Neural progenitor cell (in vitro differentiated cells): ENCODE measurements at places on chromosomes 1 and 21. TPM values are rescaled to one million over a fixed set of nuclear protein-coding genes. Genes with fewer than 3 reads are reported as not detected.
A peak's percentile ranks its signal among the peaks of the same experiment; 100 is the strongest.

GRCh38 chr1:169060043-169060722 is 46.3 kb upstream of the ATP1B1 start:
- no peak for DNase-seq

GRCh38 chr1:41714638-41715389 is 203.9 kb downstream of the HIVEP3 start:
- no peak for DNase-seq

GRCh38 chr1:62110198-62110817 is 84.3 kb upstream of the L1TD1 start:
- DNase-seq: no peak

DNA sequence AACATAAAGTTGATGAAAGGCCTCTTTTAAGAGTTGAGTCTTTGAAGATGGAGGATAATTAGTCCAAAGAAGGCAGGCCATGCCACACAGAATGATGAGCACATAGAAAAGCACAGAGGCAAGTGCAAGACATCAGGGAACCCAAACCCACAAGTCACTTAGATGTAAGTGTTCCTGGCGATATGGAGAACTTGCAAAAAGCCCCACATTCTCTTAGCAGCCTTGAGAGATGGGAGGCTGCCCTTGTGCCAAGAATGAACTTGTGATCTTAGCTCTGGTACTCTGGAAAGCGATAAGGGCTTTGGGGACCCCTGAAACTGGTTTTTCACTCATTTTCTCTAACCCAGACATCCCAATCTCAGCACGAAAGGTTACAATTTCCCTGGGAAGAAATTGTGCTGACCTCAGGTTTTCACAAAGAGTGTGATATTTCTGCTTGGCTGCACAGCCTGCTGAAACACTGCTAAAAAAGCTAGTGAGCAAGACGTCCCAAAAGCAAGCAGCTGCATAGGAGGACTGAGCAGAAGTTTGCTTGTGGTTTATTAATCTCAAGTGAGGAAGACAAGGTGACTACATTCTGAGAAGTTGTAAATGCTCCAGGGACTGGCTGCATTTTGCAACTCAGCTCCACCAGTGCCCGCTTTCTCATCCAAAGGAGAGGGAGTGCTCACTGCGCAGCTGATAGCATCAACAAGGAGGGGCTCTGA is 496.9 kb upstream of the CAMK1G start:
- no peak for DNase-seq

- DNase-seq: no peak
These were observed 169.1 kb downstream of the NTNG1 start for GRCh38 chr1:107309962-107310361.

DNA sequence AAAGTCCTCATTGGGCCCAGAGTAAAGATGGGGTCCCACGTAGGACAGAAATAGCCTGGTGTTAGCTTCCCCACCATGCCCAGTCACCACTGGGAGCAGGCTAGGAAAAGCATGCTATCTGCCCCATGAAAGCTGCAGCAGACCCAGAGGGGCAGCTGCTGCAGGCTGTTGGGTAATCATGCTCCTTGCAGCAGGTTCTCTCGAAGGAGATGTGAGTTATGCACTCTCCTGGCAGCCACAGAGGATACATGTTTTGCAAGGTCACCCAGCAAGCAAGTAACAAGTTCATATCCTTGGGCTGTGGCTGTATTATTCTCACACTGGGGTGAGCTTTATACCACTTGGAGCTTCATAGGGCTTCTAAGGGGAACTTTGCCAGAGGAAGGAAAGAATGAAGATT is 9.1 kb upstream of the HEYL start:
- no peak for DNase-seq

- DNase-seq: peak; percentile 50
These were observed 330.4 kb upstream of the ESRRG start for GRCh38 chr1:217053676-217054075.

DNA sequence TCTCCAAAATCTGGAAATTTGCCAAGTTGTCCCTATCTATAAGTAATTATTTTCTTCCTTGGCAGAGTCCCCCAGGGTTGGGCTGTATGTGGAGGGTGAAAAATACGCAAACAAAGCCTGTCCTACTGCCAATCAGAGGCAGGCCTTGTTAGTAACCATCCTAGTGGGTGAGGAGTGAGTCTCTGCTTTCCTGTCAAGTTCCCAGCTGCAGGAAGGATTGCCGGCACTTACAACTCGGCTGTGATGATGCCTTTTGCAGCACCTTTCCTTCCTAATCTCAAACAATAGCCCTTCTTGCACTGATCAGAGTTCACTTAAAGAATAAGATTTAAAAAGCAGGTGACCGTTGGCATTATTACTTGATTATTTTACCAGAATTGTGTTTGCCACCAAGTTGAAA is 31.3 kb upstream of the FGGY start:
- DNase-seq: no peak

DNA sequence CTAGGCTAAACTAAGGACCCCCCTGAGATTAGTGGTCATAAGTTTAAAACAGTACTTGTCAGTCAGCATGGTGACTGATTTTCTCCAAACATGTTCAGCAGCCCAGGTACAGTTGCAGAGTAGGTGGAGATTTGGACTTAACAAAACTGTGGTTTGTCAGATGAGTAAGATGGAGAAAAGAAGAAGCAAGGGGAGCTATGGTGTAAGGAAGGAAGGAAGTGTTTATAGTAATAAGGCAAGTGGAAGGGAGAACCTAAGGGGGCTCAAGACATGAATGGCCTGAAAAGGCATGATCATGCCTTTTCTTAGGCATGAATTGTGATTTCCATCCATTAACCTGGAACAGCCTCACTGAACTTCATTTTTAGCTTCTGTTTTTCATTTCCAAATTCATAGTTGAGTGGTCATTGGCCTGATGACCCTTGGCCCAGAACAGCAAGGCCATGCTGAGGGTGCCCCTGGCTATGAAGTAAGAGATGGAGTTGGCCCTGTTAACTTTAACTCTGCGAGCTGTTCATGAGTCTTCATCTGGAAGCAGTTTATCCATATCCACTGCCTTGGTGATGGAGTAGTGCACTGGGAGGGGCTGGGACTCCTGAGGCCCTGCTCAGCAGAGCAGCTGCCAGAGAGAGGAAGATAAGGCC is 60.7 kb downstream of the LRRC8D start:
- DNase-seq: no peak

DNA sequence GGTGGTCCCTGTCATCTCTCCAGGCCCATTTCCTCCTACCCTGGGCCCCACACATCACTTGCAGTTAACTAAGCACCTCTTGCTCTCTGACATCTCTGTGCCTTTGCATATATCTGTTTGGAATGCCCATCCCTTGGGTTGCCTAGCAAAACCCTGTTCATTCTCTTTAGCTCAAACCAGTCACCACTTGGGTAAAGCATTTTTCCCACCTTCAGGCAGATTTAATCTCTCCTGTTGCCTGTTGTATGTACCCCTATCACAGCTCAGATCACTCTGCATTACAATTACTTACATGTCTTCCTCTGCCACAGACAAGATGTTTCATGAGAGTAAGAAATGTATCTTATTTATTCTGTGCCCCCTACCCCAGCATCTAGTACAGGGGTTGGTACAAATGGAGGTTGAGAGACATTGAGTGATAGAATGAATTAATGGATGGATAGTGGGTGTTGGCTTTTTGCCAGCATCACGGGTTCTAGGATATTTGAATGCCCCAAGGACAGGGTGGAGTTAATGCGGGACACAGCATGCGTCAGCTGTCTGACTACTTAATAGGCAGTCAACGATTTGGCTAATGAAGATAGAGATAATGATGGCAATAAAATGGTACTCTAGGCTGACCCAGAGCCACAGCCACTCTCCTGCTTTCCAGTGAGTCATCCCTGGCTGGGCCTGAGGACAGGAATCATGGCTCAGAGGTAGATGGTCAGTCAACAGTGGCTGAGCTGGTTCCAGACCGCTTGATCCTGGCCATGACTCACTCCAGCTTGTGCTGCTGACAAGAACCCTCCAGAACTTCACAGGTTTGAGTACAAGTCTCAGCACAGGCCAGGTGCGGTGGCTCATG is 6.5 kb downstream of the NR0B2 start:
- no peak for DNase-seq

DNA sequence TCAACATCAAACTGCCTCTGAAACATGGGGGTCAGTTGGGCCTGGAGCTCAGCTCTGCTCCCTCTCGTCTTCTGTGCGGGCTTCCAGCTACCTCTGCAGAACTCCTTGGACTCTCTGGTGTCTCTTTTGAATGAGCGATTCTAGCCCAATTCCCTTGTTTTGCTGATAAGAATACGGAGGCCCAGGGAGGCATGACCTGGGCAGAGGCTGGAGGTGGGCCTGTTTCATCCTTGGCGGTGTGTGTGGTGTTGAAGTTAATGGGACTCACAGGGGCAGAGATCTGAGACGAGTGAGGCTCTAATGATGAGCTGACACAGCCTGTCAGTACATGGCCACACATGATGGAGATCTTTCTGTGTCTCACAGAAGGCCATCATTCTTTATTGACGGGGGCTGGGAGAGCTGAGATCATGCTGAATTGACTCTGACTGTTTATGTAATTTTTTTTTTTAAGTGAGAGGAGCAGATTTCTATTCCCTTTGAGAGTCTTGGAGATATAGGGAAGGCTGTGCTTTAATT is 134.5 kb downstream of the URB2 start:
- no peak for DNase-seq

- DNase-seq: no peak
These were observed 8.3 kb upstream of the CD101 start for GRCh38 chr1:116993286-116993685.

- no peak for DNase-seq
These were observed 83.9 kb upstream of the SGIP1 start for GRCh38 chr1:66450043-66450514.

GRCh38 chr1:209845408-209845725 is 17.6 kb downstream of the UTP25 start:
- DNase-seq: no peak

DNA sequence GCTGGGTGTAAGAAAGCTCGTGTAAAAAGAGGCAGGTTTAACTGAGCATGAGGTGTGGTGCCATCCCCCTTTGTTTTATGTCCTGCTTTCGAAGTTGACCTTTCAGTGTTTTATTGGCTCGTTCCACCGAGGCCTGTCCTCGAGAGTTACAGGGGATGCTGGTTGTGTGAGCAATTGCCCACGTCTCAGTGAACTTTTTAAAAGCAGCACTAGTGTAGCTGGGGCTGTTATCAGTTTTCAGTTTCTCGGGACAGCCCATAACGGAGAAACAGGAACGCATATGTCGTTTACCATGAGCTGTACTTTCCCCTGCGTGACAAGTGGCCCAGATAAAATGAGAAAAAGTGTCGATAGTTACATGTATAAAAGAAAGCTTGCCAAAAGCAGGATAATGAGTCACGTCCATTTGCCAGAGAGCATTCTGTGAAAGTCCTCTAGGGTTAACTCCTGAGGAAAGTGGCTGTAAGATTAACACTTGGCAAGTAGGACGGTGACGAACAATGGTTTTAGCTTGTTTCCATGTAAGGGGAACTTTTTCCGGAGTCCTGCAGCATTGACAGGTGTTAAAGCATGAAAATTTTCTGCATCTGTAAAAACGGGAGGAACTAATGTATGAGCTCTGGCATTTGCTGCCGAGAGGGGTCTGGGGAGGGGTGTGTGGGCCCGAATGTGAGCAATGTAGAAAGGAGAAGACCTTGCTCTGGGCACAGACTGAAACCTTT is 7.8 kb upstream of the LRRC47 start:
- DNase-seq: no peak

DNA sequence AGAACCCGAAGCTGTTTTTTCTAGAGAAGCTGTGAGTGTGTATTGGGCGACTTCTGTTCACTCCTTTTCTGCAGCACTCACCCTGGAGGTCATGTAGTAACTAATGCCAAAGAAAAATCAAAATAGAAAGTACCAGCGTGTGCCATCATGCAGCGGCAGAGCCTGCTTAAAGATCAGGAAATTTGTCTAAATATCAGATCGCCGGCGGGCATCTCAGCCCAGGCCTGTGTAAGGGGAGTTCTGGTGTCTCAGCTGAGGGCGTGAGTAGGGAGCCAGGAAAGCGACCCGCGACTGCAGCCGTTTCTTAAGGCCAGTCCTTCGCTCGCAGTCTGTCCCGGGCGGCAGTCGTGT is 768 bp downstream of the EDARADD start:
- DNase-seq: no peak

GRCh38 chr1:231190456-231190855 is 28.6 kb downstream of the TRIM67 start:
- no peak for DNase-seq

- DNase-seq: no peak
These were observed 58.4 kb upstream of the SSBP3 start for GRCh38 chr1:54464477-54465146.

GRCh38 chr1:29260531-29260930 is 24.2 kb downstream of the PTPRU start:
- DNase-seq: peak; percentile 1

GRCh38 chr21:42677339-42678321 is 24.2 kb downstream of the PDE9A start:
- DNase-seq: no peak

- peak; percentile 11 for DNase-seq
These were observed 98.5 kb downstream of the AKT3 start for GRCh38 chr1:243751506-243751905.

- DNase-seq: no peak
These were observed 6.4 kb downstream of the ASAP3 start for GRCh38 chr1:23477359-23478144.

DNA sequence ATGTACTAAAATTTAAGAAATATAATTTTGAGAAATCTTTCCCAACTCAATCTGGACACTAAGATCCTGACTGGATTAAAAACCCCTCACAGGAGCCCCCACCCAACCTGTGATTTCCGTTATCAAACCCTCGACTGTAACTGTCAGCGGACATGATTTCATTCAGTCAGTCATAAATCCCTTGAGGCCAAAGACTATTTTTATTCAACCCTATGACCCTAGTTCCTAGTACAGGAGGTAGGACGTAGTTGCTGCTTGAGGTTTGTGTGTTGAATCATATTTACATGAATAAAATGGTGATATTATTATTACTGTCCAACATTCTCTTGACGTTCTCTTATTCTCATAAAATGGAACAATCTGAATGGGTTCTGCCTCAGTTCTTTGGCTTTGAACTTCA is 73.1 kb upstream of the DYNLT5 start:
- DNase-seq: no peak

- DNase-seq: no peak
These were observed 96.9 kb downstream of the KCNH1 start for GRCh38 chr1:211037095-211037494.

GRCh38 chr1:15975358-15975804 is 520 bp downstream of the ZBTB17 start:
- peak; percentile 89 for DNase-seq

OR2T2 gene
- total RNA-seq: not detected in 2 replicates

CCDC185 gene
- total RNA-seq: not detected in 2 replicates

EDN2 gene
- not detected in 2 replicates for total RNA-seq

LCE1A gene
- not detected in 2 replicates for total RNA-seq

COL8A2 gene
- 0.06 TPM in 1 of 2 replicates, not detected in the other for total RNA-seq

CR1L gene
- total RNA-seq: not detected in 2 replicates

ADORA1 gene
- total RNA-seq: 1.1 and 3.2 TPM in 2 replicates

TDRD5 gene
- total RNA-seq: 0.09 TPM in 2 replicates

OLIG1 gene
- not detected in 2 replicates for total RNA-seq

VWA1 gene
- 2.4 and 7.0 TPM in 2 replicates for total RNA-seq

C1orf185 gene
- total RNA-seq: not detected in 2 replicates

RAP1A gene
- total RNA-seq: 10.4 and 27.5 TPM in 2 replicates

OR2T35 gene
- not detected in 2 replicates for total RNA-seq

AIM2 gene
- total RNA-seq: 2.9 and 3.4 TPM in 2 replicates
